ENCODE measurements at places on chromosomes 12 and 14.

DNA sequence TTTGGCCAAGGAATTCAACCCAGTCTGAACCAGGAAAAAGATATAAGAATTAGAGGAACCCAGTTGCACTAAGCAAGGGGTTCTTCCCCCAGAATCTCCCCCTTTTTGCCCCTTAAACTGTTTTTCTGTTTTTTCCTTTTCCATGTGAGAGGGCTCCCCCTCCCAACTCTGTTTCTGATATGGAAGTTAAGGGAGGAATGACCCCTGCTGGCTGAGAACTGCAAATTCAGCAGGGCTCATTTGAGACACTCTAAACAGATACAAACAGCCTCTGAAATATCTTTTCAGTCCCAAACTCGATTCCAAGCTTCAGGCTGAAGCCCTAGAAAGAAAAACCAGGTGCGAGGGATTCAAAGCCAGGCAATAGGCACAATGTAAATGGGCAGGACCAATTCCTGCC is 132.7 kb downstream of the SLC41A2 start:
- DNase-seq = no peak

GRCh38 chr12:69030321-69030720 is 97.3 kb upstream of the CPM start:
- DNase-seq = no peak

DNA sequence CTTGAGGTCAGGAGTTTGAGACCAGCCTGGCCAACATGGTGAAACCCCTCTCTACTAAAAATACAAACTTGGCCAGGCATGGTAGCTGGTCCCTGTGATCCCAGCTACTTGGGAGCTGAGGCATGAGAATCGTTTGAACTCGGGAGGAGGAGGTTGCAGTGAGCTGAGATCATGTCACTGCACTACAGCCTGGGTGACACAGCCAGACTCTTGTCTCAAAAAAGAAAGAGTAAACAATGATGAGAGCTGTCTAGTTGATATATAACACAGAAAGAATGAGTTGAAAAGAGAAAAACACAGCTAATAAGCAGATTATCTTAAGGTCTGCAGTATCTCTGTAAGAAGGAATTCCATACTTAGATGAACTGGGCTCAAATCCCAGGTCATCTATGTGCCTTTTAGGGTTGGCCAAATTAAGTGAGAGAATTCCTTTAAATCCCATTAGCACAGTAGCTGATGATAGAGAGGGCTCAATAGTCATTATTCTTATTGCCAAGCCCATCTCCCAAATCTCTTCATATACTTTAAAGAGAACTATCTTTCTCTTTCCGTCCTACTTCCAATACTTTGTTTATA is 31.1 kb upstream of the STRAP start:
- no peak for DNase-seq

DNA sequence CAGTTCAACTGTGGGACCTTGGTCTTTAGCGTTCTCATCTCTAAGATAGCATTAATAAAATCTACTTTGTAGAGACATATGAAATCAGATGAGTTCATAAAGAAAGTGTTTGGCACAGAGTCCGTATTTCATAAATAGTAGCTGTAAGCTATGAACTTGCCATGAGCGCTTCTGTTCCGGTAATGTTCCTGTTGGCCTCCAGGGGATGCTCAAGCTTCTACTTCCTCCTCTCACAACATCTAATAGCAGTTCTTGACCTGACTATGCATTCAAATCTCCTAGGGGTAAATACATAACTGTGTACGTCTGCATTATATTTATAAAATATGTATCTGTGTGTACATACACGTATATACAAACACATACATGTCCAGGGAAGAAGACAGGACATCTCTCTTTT is 288.2 kb upstream of the TMPO start:
- peak; percentile 14 for DNase-seq

DNA sequence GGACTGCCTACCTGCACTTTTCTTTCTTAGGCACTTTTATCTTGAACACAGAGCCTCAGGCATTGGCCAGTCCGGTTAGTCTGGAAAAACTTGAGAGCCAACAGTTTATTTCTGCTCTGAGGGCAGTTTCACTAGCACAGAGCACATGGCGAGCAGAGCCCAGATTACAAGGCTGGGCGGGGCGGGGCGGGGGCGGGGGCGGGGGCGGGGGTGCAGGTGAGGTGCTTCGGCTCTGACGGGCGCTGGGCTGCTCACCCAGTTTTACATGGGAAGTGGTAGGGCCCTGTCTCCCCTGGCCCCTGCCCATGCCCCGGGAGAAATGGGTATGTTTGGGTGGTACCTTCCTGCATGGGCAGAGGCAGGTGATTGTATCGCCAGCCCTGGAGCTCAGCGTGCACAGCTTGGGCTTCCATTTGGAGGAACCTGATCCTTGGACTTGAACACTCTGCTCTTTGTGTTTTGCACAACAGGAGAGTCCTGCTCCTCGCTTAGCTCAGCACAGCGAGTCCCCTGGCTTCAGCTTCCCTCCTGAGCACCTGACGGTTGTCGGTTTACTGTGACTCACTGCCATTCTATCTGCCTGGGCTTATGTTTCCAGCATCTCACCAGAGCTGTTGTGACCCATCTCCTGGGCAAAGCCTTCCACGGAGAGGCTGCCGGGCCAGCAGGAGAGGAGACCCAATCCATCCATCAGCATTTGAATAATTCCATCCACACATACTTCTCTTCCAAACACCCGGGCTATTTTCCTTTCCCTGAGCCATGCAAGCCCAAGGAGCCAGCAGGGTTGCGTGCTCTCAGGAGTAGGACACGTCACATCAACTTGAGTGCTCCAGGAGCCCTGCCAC is 108.5 kb downstream of the ARF6 start:
- no peak for DNase-seq

DNA sequence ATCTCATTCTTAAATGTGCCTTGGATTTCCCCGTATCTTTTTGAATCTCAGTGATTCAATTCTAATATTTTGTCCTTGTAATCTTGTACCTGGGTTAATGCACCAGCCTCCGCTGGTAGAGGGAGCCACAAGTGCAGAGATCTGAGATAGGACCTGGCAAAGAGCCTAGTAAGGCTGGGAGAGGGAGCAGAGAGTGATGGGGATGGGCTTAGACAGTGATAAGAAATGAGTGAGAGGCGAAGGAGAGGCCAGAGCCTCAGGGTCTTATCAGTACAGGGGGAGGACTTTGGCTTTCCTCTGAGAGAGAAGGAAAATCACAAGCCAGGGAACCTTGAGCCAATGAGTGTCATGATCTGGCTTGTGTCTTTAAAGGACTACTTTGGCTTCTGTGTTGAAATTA is 30.5 kb upstream of the LMNTD1 start:
- no peak for DNase-seq

DNA sequence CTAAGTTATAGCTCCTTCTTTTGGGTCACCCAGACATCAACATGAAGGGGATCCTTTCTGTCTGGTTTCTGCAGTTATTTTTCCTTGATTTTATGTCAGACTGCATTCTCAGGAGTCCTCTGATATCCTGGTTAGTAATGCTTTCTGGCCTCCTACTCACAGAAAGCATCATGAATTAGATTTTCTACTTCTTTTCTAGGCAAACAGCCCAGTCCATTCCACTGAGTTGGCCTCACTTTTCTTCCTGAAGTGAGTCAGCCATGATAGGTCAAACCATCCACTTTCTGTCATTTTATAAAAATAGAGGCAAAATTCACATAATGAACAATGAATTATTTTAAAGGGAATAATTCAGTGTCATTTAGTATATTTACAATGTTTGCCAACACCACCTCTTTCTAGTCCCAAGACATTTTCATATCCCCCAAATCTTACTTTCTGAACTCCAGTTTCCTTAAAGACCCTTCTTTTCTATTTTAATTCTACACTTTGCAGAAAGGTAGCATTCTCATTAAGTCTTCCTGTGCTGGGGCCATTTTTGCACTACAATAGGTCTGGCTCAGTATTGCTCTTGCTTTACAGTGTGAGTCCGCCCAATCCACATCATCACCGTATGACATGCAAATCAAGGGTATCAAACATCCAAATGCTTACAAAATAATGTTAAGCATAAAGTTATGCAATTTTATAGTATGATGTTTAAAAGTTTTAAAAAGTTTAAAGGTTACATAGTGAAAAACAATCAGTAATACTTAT is 95.1 kb downstream of the UNC79 start:
- no peak for DNase-seq

DNA sequence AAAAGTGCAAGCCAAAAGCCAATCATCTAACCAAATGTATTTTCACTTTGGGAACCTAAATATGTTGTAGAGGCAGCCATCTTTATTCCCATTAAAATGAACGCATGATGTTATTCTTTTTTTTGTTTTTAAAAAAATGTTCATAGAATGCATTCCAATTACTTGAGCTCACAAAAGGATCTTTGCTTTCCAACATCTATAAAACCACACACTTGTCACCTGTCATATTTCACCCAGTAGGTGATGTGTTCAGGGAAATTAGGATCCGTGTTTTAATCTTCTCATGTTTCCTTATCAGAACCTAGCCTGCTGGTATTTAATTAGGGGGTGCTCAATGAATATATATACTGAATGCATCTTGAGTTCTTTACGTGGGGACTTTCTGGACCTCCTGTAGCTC is 13.6 kb downstream of the TTC8 start:
- DNase-seq = no peak

Data from HEK293T (cell line).